Left cardiac atrium (tissue), 4 donors: ENCODE measurements at places on chromosomes 3 and 15. TPM values are rescaled to one million over a fixed set of nuclear protein-coding genes. Genes with fewer than 3 reads are reported as not detected.

DNA sequence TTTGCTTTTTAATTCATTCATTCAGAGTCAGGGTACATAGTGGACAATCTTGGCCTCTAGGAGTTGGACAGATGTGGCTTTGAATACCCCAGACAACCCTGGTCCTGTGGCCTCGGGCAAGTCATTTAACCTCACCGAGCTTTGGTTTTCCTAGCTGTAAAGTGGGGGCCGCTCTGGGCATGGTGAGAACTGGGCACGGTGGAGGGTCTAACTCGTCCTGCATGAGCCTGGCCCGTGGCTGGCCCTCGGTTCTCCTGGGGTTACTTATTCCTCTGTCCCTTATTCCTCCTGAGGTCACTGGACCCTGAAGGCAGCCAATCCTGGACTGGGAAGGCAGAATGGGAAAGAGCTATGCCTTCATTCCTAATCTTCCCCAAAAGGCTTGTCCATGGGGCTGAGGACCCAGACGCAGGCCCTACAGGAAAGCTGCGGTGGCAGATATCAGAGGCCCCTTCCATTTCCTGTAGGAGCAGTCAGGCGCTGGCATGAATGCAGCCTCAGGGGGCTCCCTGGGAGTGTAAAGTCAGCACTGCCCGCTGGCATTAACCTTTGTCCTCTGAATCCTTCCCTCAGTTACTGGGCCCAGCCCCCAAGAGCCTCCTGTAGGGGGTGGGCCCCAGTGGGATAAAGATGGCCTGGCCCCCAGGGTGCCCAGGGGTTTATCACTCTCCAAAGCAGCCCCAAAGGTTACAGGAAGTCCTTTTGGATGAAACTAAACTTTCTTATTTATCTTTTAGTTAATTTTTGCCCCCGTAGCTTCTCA is 17.9 kb upstream of the SEC13 start:
- no peak for DNase-seq

DNA sequence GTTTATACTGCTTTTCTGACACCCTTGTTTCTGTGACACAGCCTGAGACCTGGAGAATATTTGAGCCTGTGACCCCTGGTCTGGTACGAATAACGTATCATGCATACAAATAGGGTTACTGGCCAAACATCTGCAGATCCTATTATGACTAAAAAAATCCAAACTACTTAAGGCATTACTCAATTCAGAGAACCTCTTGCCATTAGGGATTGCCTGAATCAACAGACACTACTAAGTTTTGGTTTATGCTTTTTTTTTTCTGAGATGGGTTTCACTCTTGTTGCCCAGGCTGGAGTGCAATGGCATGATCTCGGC is 35.4 kb downstream of the OSBPL10 start:
- DNase-seq = no peak

DNA sequence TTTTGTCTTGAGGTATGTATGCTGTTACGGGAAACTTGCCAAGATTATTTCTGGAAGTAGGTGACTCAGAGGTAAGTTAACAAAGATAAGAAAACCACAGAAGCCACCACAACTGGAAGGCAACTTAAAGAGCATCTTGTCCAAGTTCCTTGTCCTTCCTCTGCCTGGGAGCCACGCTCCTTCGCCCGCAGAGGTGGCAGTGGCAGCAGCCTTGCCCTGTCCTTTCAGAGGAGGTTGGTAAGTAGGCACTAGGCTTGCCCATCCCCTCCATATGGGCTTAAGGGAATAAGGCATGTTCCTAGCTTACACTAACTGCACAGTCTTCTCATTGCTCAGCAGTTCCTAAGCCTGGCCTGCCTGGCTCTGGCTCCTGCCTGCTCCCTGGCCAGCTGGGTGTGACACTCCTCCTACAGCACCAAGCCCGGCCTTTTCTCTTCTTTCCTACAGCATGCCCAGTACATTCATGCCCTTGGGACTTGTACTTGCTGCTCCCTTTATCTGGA is 48.0 kb upstream of the RAB6B start:
- DNase-seq = no peak

GRCh38 chr15:36331531-36332275 is 247.7 kb upstream of the CDIN1 start:
- no peak for DNase-seq

DNA sequence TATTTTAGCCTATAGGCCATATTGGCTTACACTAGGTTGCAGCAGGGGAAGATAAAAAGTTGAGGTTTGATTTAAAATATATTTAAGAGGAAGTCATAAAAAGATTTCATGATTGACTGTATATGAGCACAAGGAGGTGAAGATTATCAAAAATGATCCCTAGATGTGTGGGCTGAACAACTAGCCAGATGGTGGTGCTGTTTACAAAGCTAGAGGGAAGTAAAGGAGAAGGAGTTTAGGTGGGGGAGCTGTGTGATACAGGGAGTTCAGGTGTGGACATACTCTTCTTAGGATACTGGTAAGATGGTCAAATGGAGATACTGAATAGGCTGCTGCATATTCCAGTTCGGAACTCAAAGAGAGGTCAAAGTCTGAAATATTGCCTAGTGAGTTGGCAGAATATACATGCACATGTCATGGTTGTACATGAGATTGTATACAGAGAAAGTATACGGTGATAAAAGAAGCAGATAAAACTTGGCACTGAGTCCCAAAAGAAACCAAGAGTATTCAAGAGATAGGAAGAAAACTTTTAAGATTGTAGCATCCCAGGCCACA is 727.8 kb downstream of the NLGN1 start:
- DNase-seq = no peak

DNA sequence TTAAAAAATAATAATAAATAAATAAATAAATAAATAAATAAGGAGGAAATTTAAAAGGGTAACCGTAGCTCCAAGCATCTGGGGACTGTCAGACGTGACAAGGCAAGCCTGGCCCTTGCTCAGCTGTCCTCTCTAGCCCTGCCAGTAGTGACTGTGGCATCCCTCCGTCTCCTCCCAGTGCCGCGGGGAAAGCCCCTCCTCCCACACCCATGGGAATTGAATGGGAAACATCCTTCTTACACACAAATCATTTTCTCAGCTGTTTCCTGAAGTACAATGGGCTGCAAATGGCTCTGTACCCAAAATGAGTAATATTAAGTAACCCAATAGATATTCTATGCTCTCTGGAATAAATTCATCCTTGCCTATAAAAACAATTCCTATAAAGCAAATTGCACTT is 101.6 kb upstream of the RAD18 start:
- DNase-seq = no peak

Gene TRPM1
- total RNA-seq = 0.24 TPM

Gene LRRC34
- 2.7 TPM for total RNA-seq

- DNase-seq = no peak
Observed at GRCh38 chr3:188197388-188197847, 43.5 kb downstream of the LPP start.

- DNase-seq = peak; percentile 65
Observed at GRCh38 chr15:85412956-85413854, 32.8 kb downstream of the AKAP13 start.

DNA sequence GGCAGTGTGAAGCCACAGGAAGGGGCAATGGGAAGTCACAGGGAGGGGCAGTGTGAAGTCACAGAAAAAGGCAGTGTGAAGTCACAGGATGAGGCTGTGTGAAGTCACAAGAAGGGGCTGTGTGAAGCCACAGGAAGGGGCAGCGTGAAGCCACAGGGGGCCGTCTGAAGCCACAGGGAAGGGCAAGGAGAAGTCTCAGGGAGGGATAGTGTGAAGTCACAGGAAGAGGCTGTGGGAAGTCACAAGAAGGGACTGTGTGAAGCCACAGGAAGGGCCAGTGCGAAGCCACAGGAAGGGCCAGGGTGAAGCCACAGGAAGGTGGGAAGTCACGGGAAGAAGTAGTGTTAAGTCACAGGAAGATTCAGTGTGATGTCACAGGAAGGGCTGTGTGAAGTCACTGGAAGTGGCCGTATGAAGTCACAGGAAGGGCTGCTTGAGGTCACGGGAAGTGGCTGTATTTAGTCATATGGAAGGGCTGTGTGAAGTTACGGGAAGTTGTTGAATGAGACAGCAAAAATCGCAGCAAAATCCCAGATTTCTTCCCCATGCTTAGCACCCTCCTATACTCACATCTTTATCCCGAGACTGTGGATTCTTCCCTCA is 38.6 kb downstream of the GASK1A start:
- DNase-seq = no peak

Gene ARID3B
- 2.1 TPM for total RNA-seq

DNA sequence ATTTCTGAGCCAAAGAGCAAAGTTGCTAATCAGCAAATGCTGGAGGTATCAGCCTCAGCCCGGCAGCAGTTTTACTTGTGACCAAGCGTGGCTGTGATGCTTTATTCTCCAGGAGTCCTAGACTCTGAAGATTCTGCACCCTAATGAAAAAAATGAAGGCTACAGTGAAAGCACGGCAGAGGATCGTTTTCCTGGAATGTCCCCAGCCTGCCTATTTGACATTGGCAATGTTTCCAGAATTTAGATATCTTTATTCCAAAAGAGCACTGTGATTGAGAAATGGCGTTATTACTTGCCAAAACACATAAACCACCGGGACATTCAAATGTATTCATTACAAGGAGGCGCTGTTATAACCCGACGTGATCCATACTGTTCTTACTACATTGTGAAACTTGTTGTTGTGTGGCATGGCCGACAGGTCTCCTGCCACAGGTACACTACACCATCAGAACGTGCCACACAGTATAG is 263.8 kb downstream of the SLCO3A1 start:
- DNase-seq = no peak

Gene SLC51A
- 0.50 TPM for total RNA-seq

- no peak for DNase-seq
Observed at GRCh38 chr15:52199271-52199670, 8.1 kb upstream of the GNB5 start.

- DNase-seq = no peak
Observed at GRCh38 chr15:92170897-92171296, 222.8 kb upstream of the ST8SIA2 start.

- DNase-seq = no peak
Observed at GRCh38 chr3:171383206-171384018, 76.8 kb downstream of the TNIK start.

- no peak for DNase-seq
Observed at GRCh38 chr15:62071711-62072308, 5.0 kb downstream of the C2CD4A start.

DNA sequence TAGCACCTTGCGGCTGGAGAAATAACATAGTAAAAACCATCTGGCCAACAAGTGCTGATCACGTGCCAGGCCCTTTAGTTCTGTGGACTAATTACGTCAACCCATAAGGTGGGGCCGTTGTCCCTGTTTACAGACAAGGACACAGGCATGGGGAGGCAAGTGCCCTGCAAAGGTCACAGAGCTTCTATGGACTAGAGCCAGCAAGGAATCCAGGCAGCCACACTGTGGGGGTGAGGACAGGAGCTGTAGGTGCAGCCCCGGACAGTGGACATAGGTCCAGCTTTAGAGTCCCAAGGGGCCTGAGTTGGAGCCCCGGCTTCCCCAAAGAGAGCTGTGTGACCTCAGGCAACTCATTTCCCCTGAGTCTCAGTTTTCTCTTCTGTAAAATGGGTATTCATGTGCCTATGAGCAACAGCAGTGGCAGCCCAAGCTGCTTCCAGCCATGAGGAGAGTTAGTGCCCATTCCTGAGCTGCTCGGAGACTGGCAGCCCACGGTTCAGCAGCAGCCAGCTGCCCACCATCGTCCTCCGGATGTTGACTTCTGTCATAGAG is 13.9 kb downstream of the CHST13 start:
- DNase-seq = peak; percentile 27
